Skeletal muscle cell (primary cell): ENCODE measurements at places on chromosomes 11 and 22.

DNA sequence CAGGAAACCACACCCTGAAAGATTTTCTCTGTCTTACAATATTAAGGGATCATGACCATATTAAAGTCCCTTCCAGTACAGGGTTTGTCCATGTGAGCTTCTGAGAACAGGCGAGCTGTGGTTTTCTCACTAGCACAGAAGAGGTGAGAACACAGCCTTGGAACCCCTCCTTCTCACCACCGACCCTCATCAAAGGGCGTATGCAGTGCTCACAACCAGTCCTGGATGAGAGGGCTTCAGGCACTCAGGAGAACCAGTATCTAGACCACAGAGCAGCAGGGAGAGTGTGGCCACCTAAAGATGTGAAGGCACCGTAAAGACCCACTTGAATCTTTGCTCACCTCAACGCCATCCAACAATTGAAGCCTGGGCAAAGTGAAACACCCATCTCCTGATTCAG, 397.0 kb downstream of the ETS1 start:
- DNase-seq = no peak

DNA sequence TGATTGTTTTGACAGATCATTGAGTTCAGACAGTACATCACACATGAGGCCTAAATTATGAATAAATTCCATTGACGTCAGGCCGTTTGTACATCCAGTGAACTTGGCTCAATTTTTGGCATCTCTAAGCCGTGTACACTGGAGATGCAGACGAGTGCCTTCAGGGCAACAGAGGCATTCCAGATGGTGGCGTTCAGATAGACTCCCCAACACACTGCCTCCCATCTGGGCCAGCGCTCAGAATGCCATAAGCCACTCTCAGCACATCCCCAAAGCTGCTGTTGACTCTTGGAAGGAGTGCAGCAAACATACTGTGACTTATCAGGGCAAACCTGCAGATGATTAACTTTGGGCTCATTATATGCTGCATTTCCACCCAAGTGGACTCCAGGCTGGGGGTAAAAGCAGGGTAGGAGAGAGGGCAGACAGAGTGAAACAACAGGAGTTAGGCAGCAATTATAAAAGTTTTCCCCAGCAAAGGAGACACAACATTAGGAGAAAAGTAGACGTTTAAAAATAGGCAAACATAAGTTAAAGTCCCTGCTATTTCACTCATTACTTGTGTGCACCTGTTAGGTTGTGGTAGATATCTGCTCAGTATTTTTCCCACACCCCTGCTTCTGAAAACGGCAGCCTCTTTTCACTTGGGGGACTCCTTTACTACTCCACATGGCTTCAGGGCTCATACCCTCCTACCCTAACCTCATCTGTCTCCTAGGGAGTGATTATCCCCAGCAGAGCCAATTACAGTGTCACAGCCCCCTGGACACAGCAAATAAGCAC, 60.2 kb upstream of the PDE3B start:
- no peak for DNase-seq

GRCh38 chr11:77206264-77207018, 78.4 kb downstream of the MYO7A start:
- no peak for DNase-seq

GRCh38 chr22:50299785-50300619, 7.4 kb downstream of the PLXNB2 start:
- DNase-seq = no peak

GRCh38 chr22:43488031-43488866, 76.4 kb downstream of the MPPED1 start:
- DNase-seq = no peak
